Nucleus accumbens (tissue), 56 donors: ENCODE measurements at places on chromosomes 5 and 9.

GRCh38 chr5:178587763-178588611, 2.2 kb downstream of the COL23A1 start:
- no peak for DNase-seq

- no peak for DNase-seq
These were observed 111.4 kb downstream of the DCP2 start for GRCh38 chr5:113087976-113088514.

DNA sequence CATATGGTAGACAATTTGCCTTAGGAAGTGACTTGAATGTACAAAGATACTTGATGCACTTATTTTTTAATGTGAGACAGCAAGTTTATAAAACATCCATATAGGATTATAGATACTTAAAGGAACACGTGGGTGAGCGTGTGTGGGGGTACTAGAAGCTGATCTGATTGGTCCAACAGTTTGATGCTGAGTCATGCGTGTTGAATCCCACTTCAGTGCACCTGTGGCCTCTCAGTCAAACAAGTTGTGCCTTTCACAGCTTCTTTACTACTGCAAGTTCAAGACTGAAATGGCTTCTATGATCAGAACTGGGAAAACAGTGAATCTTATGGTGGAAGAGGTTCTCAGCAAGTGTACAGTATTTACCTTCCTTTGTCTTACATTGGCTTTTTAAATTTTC, 98.9 kb downstream of the MAP1B start:
- no peak for DNase-seq

- DNase-seq = no peak
These were observed 29.0 kb downstream of the TAS2R1 start for GRCh38 chr5:9601055-9601739.

GRCh38 chr5:420632-421286, 22.2 kb upstream of the EXOC3 start:
- DNase-seq = no peak

GRCh38 chr5:9197881-9198260, 348.0 kb downstream of the SEMA5A start:
- DNase-seq = no peak

DNA sequence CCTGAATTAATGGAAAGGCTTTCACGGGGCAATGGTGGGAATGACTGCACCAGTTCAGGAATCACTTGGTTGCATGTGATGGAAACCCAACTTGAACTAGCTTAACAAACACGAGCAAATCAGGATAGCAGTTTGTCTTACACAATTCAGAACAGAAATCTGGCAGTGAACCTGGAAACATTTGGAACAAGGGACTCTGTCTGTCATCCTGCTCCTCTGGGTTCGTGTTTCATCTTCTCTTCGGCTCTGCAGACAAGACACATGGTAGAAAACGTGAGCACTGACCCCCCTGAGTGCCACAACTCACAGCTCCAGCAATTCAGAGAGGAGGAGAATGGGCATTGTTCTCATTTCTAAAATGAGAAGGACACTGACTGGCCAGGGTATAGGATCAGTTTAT, 218.1 kb upstream of the NREP start:
- DNase-seq = no peak

DNA sequence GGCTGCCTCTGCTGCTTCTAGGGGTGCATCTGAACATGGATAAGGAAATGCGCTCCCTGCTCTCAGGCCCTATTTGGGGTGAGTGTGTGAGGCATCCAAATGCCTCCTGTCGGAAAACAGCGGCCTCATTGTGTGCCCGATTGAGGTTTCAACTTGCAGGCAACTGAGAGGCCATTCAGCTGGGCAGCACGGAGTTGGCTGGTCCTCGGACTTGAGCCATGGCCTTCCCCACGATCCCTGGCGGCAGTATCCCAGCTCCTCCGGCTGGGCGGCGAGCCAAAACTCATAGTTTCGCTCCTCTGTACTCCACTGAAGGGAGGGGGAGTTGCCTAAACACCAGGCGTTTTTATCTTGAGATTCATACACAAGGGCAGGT, 597.3 kb upstream of the SGCD start:
- peak; percentile 80 for DNase-seq

DNA sequence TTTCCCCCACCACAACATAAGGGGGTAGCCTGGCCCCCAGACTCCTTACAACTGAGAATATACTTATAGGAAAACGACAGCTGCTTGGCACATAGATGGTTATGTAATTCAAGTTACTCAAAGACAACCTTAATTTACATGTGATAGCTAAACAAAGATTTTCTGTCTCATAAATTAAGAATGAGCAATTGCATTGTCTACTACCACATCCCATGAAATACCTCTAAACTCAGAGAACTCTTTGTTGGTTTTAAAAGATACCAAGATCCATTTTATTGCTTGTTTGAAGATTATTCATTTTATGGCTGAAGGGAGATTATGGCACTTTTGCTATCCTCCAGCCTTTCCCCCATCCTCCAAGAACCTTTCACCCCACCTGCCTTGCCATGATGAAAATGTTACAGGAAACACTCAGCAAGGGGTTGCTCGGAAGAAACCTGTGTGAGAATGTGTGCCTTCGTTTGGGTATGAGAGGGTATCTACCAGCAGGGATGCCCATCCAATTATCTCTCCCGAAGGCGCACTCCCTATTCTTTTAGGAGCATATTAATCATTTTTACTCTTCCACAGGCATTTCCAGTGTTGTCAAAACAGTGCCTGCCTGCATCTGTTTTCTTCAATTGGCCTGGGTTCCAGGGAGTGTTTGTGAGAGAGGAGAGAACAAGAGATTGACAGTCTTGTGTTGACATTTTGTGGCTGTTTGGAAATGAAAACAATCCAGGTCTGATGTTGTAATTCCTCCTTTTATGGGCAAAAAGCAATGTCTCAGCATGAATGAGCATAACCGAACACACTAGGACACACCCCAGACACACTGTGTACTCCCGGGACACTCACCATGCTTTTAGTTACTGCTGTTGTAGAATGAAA, 208.0 kb upstream of the ANKRD55 start:
- no peak for DNase-seq
